ENCODE measurements at places on chromosomes 13 and 19.

- no peak for DNase-seq
These were observed 12.5 kb downstream of the APBA3 start for GRCh38 chr19:3748965-3749364.

DNA sequence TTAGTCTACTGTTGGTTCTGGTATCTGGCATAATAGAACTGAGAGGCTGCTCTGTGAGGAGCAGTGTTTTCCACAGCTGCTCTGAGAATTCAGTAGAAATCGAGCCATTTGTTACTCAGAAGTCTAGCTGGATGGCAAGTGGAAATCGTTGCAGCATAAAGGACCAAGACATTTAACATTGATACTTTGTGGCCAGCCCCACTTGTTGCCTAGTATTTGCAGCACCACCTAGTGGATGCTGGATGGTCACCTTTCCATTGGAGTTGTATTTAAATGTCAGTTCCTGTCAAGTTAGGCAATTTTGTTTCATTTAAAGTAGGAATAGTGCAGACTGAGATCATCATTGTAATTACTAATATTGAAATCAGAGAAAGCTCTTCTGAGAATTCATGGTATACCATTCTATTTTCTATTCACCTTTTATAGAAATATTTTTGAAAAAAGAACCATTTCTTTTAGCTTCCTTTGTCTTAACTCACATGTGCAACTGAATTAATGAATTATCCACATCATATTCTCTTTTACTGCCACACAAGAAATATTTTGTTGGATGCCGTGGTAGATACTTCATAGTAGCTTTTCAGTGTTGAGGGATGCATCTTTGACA is 64.6 kb downstream of the PDS5B start:
- DNase-seq, result peak; percentile 80

DNA sequence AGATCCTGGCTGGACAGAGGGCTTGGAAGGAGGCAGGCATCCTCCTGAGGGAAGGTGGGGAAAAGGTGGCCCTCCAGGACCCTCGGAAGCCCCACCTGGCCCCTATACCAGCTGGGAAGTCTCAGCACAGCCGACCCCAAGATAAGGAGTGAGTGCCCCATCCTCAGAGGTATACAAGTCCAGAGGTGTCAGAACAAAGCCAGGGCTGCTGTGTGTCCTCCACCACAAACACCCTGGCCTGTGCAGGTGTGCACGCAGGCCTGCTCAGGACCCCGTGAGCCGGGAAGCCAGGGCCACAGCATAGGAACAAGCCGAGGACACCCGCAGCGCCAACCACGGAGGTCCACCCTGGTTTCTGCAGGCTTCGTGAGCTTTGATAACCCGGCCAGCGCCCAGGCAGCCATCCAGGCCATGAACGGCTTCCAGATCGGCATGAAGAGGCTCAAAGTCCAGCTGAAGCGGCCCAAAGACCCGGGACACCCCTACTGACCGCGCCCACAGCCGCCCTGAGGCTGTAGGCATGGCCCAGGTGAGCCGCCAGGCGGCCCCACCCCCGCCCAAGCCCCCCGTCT is 68.6 kb downstream of the CELF5 start:
- no peak for DNase-seq

DNA sequence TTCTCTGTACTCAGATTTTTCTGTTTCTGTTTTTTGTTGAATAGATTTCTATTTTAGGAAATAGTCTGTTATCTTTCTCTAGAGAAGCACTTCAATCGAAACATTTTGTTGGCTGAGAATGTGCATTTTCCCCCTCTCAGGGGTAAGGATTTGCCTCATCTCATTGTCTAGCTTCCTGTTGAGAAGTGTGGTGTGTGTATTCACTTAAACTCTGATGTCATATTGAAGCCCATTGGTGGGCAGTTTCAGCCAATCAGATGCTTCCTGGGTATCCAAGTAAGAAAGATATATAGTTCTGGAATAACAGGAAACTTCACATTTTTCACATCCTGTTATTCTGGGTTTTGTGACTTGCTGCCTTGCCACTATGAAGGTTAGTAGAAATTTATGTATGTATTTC is 87.6 kb downstream of the ARHGEF7 start:
- DNase-seq, result peak; percentile 62

GRCh38 chr13:93180356-93180969 is 46.1 kb upstream of the GPC6 start:
- DNase-seq, result no peak

DNA sequence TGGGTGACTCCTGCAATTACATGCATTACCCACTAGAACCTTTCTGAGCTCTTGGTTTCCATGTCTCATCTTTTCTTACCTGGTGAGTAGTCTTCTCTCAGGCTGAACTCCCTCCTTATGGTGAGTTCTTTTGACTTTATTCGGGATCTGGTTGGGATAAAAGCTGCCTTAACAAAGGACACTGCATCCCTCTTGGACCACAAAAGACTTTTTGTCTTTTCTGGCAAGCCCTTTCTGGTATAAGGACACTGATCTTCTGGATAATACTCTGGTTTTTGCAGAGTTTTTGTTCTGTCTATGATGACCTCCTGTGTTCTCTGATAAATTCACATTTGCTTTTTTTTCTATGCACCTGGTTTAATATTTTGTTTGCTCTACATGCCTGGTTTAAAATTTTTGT is 66.7 kb downstream of the SLITRK1 start:
- no peak for DNase-seq

DNA sequence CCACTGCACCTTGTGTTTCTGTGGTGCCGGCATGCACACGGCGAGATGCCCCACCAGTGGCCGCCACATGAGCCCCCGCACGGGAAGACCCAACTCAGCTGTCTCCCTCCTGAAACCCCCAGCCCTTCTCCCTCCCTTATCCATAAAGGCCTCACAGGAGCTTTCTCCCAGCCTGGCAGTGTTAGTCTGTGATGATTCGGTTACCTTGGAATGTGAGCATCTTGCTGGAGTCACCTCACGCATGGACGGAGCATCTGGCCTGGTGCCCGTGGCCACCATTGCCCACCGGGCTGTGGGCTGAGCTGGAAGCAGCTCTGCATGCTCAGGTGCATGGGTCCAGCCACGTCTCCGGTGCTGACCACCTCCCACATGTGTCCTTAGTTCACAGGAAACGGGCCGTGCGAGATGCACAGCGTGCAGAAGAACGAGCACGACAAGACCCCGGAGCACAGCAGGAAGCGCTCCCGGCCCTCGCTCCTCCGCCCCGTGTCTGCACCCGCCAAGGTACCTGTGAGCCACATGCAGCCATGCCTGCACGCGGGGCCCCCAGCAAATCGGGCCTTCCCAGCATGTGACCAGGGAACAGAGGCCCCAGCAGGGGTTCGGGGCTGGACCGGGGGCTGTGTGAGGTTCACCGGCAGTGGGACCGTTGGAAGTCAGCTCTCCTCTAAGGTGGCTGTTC is 22.0 kb downstream of the SIN3B start:
- DNase-seq, result no peak

GRCh38 chr19:48588670-48589401 is 17.7 kb upstream of the SPACA4 start:
- DNase-seq, result peak; percentile 88

- DNase-seq, result no peak
These were observed 43.1 kb downstream of the SLITRK1 start for GRCh38 chr13:83839146-83839545.

DNA sequence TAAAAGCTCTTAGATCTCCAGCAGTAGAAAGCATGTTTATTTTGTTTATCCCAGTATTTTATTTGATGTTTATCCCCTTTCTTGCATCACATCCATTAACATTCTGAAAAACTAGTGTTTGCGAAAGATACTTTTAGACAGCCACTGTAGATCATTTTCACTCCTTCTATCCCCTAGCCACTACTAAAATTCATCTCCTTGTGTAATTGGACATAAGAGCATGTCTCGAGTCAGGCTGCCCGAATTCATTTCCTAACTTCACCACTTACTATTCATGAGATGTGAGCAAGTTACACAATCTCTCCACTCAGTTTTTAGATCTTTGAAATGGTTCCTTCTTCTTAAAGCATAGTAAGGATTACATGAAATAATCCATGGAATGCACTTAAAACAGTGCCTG is 514.0 kb downstream of the KLF5 start:
- no peak for DNase-seq

DNA sequence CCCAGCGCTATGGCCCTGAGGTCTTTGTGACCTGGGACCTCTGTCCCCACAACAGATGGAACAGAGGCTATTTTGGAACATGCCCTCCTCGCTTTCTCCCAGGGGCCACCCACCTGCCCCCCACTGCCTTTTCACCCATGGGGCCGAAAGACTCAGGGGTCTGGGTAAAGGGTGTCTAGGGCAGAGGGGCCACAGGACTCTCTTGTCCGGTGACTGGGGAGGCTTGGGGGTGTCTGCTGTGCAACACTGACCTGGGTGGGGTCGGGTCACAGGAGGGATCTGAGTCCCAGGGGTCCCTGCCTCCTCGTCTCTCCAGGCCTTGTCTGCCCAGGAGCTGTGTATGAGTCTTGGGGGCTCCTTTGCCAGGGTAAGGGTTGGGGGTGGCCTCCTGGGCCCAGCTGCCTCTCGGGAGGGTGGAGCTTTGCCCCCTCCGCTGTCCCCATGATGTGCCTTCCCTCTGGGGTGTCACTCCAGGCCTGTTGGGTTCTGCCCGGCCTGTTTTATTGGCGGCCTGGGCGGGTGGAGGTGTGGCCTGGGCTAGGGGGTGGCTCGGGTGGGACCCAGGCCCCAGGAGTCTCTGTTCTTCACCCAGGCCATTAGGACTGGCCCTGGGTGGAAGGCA is 2.1 kb downstream of the ARID3A start:
- DNase-seq, result no peak

DNA sequence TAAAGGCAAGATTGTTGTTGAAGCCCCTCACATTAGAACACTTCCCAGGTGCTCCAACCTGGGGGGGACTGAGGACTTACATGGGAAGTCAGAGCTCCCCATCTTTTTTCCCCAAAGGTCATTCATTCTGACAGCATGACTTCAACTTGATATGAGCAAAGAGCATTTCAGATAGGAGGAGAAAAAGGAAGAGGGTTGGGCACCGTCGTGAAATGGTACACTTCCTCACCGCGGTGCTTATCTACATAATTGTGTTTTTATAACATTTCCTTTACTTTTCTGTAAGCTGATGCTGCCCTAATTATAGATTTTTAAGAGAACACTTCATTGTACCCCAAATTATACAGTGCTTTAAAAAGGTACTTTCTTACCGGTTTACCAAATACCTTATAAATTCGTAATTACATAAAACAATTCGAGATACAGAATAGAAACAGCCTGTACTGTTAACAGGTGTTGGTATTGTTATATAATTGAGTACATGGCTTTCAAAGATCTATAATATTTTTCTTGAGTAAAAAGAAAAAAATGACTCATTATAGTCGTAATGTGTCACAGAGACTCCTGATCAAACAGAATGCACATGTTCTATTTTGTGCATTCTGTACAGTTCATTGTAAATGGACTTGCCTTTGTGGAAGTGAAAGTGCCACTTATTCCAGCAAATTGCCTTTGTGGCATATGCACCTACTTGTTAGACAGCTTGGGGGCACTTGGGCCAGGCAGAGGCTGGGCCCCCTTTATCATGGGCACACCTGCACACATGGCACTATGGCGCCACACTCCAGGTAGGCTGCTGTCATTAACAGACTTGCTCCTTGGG is 81.8 kb downstream of the GGACT start:
- DNase-seq, result peak; percentile 41

DNA sequence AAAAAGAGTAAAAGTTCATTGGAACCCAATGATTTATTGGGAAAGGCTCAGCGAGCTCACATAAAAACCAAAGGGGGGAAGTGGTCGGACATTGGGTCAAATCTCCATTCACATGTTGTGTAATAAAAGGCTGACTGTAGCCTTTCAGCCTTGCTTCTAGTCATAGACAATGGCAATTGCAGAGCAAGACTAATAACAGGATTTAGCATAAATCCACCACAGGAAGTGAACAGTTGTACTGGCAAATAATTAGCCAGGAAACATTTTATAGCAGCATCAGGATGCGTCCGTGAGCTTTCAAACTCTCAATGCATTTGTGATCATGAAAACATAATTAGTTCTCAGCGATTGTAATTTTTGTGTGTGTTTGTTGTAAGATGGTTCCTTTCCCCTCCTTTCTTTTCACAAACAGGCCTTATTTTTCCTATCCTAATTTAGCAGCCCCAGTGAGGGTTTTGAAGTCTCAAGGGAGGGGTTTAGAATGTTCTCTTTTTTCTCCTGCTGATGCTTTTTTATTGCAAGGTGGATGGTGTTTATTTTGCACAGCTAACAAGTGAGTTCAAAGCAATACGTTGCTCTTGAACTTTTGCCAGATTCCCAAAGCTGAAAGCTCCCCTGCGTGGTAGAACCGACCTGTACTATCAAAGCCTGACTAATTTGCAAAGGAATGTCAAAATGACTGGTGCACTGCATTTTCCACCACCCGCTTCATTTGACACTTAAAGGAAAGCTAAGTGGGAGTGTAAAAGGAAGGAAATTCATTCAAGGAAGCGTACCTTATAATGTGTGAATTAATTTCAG is 105.6 kb downstream of the SPRY2 start:
- DNase-seq, result no peak

GRCh38 chr19:51186323-51186722 is 38.6 kb upstream of the CD33 start:
- DNase-seq, result no peak

DNA sequence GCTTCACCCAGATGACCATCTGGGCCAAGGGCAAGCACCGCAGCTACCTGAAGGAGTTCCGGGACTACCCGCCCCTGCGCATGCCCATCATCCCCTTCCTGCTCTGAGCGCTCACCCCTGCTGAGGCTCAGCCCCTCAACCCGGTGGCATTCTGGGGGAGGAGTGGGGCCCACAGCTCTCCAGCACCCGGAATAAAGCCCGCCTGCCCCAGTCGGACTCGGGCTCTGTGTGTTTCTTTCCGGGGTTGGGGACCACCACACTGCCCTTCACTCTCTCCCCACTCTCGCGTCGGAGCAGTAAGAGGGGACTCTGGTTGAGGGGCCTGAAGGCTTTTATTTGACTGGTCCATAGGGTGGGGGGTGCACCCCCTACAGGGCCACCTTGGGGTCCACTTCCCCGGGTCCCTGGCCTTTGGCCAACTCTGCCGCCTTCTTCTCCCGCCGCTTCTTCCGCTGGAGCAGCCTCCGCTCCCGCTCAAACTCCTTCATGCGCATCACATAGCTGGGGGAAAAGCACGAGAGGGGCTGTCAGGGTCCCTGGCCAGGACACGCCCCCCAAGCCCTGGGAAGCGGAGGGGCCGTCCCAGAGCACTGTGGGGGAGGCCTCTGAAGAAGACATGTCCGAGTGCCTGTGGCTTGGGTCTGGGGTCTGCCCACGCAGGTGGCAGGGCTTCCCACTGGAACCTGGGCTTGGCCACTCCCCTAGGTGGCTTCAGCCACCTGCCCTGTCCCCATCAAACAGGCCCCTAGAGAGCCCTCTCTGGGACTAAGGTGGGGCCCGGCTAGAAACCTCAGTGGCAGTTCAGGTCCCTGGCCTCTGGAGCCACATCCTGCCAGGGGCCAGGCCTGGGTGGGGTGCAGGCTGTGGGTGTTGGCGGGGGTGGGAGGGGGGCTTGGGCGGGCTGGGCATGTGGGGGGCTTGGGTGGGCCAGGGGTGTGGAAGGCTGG is 5.8 kb downstream of the NDUFB7 start:
- no peak for DNase-seq

GRCh38 chr19:44759083-44759804 is 10.7 kb downstream of the BCL3 start:
- no peak for DNase-seq

- no peak for DNase-seq
These were observed 19.2 kb downstream of the GNA11 start for GRCh38 chr19:3113100-3114017.

GRCh38 chr19:31349160-31349881 is at the start of gene TSHZ3:
Gene TSHZ3, minus strand, starts transcription at chr19:31349436. Its CDS starts 217 bp downstream, at chr19:31349219.
- DNase-seq, result peak; percentile 32

GRCh38 chr19:19407633-19407930 is 2.1 kb downstream of the GATAD2A start:
- DNase-seq, result no peak
